GM19239 (cell line): ENCODE measurements at places on chromosomes 11 and 22.

GRCh38 chr22:28250036-28250695 lies 331.1 kb upstream of the PITPNB start:
- DNase-seq, result no peak

- DNase-seq, result no peak
These were observed 2.8 kb upstream of the BSX start for GRCh38 chr11:122984186-122985011.

DNA sequence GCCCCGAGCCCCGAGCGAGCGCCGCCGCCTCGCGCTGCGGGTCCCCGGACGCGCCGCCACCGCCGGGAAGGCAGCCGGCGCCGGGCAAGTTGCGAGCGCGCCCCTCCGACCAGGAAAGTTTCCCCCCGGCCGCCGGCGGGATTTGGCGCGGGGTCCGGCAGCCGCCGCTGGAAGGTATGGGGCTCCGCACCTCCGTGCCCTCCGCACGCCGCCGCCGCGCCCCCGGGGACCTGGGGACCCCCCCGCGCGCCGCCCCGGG lies 281 bp downstream of the TSPAN18 start:
- no peak for DNase-seq

DNA sequence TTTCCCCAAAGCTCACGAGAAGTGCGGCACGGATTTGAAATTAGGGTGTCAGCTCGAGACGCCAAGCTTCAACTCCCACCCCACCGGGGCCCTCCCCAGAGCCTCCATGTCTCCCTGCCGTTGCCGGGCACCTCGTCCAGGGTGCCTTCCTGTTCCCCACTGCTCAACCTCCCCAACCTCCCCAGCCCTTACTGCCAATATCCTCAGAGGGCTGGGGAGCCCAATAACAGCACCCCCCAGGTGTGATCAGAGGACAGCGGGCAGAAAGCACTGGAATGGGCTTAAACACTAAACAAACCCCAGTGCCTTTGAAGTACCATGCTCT lies 1336.4 kb downstream of the TBC1D22A start:
- no peak for DNase-seq

- peak; percentile 85 for DNase-seq
These were observed 32.5 kb upstream of the GRAMD4 start for GRCh38 chr22:46587492-46588278.

DNA sequence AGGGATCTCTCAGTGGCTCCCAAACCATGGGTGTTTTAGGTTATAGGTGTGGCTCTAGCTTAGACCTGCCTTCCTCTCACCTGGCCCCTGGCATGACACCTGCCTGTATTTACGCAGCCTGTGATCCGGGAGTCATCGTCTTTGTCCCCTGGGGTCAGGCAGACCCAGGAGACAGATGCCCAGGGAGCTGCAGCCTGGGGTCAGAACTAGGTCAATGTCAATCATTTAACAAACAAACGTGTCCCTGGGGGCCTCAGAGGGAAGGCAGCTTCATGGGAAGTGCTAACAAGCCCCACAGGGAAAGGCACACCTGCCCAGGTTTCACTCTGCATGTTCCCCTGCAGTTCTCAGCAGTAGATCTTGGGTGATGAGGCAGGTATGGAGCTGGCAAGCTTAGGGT lies 12.0 kb downstream of the BACE1-AS start:
- DNase-seq, result no peak

- no peak for DNase-seq
These were observed at the start of gene PVALB for GRCh38 chr22:36816636-36817524. TSS of gene PVALB (minus strand) at chr22:36817035. CDS start at chr22:36817005, 30 bp downstream.

DNA sequence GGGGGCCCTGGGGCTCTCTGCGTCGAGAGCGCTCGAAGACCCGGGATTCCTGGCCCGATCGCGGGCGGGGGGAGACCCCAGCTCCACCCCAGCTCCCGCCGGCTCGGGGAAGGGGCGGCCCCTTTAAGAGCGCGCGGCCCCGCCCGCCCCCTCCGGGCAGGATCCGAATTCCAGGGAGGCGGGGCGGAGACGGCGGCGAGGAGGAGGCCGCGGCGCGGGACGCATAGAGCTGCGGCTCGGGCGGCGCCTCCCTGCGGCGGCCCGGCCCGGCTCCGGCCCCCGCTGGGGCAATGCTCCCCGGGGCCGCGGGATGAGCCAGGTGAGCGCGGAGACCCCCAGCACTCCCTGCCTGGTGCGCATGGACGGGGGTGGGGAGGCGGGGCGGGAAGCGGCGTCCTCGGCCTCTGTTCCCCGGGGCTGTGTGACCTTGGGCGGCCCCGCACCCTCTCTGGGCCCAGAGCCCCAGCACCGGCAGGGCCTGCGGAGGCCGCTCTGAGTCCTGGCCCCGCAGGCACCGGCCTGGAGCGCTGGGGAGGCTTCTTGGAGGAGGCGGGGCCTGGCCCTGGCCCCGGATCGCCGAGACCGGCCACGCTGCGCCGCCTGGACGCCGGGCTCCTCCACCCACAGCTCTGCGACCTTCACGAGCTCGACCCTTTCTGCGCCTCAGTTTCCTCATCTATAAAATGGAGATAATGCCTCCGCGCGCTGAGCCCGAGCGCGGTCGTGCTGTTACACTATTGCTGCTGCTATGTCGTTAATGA lies 565 bp downstream of the GAS2L1 start:
- DNase-seq, result no peak

DNA sequence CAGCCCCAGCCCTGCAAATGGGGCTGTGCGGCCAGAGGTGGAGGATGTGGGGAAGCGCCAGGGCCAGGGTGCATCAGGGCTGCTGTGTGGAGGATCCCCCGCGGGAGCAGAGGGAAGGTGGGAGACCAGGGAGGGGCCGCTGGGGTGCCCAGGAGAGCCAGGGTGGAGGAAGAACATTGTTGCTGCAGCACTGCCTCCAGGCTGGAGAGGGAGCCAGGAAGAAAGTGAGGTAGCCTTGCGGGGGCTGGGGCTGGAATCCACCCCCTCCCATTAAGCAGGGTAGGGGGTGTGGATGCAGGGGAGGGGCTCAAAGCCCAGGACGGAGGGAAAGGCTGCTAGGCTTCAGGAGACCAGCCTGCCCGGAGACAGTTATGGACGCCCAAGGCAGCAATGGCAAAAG lies 15.0 kb downstream of the CABP7 start:
- no peak for DNase-seq

GRCh38 chr11:251550-251949 lies 14.8 kb downstream of the PSMD13 start:
- no peak for DNase-seq

GRCh38 chr22:44947049-44947448 lies 62.8 kb downstream of the PHF21B start:
- DNase-seq, result no peak

- no peak for DNase-seq
These were observed 19.2 kb downstream of the EMID1 start for GRCh38 chr22:29224859-29225410.

GRCh38 chr11:97454988-97455387 lies 1065.2 kb downstream of the JRKL start:
- no peak for DNase-seq

DNA sequence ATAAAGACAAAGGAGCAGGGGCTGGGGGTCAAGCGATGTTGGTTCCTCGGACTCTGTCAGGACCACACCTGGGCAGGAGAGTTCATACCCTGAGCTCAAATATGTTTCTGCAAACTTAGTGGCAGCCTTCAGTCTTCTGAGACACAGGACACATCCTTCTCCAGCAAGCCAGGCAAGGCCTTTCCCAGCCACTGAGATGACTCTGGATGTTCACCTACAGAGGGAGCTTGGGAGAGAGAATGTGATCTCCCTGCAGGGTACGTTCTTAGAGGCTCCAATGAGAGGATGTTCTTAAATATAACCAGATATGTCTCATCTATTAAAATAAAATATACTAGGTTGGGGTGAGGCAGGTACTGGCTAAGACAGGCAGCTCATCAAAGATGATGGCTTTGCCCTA lies 461.5 kb downstream of the OPCML start:
- DNase-seq, result no peak

GRCh38 chr11:69925366-69926196 lies 106.4 kb upstream of the FGF3 start:
- no peak for DNase-seq

DNA sequence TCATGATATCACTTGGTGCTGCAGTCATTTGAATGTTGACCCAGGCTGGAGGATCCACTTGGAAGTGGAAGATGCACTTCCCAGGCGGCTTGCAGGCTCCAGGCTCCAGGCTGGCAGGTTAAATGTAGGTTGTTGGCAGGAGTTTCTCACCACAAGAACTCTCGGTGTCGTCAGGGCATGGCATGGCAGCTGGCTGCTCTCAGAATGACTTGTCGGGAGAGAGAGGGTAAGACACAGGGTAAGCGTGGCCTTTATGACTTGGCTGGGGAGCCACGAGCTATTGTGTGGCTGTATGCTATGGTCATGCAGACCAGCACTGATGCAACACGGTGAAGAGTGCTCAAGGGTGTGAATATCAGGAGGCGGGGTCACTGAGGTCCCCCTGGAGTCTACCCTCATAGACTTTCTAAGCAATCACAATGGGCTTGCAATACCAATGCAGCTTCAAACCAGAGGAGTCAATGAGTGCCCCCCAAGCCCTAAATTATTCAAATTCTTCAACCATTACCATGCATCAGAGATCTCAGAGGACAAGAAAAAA lies 1027.7 kb downstream of the OPCML start:
- no peak for DNase-seq

DNA sequence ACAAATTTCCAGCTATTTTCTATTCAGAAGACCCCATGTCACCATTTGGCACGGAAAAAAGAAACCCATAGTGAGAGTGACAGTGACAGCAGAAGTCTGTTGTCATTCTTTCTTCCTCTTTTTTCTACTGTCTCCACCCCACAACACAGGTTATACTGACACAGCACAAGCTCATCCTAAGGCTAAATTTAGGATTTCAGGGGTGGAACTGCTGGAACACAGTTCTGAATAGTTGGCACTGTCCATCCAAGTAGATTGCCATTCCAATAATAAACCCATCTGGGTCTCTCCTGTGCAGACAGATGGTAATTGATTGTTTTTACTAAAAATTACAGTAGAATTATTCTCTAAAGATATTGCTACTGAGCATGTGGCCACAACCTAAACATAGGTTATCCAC lies 95.2 kb upstream of the C11orf87 start:
- DNase-seq, result no peak

GRCh38 chr11:61160487-61161189 lies 588 bp downstream of the VPS37C start:
- no peak for DNase-seq
